ENCODE measurements at places on chromosomes 2 and 18.

- no peak for DNase-seq
Measured at GRCh38 chr2:227153758-227154486, 10.1 kb downstream of the COL4A4 start.

DNA sequence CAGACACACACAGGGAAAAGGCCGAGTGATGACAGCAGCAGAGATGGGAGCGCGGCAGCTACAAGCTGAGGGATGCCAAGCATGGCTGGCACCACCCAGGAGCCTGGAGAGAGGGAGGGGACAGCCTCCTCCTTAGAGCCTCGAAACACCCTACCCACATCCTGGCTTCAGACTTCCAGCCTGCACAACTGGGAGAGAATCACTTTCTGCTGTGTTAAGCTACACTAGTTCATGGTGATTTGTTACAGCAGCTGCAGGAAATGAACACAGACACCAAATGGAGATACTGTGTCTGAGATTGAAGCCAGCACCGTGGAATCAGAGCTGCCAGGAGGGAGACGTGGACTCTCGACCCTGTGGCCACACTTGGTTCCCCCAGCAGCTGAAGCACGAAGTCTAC is 27.5 kb upstream of the FOSL2 start:
- no peak for DNase-seq

GRCh38 chr2:8133363-8133762 is 548.5 kb upstream of the ID2 start:
- no peak for DNase-seq

DNA sequence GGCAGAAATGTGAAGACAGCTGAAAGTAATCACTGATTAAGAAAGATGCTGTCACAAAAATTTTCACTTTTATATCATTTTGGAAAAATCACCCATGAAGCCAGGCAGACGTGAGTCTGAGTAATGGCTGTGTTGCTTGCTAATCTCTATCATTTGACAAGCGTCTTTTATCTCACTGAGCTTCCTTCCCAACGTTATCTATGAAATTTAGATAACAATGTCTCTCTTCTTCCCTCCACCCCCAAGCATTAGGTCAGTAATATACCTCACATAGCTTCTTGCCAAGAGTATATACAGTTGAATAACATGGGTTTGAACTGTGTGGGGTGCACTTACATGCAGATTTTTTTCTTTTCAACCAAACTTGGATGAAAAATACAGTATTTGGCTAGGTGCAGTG is 388.6 kb upstream of the NRXN1 start:
- DNase-seq: no peak

DNA sequence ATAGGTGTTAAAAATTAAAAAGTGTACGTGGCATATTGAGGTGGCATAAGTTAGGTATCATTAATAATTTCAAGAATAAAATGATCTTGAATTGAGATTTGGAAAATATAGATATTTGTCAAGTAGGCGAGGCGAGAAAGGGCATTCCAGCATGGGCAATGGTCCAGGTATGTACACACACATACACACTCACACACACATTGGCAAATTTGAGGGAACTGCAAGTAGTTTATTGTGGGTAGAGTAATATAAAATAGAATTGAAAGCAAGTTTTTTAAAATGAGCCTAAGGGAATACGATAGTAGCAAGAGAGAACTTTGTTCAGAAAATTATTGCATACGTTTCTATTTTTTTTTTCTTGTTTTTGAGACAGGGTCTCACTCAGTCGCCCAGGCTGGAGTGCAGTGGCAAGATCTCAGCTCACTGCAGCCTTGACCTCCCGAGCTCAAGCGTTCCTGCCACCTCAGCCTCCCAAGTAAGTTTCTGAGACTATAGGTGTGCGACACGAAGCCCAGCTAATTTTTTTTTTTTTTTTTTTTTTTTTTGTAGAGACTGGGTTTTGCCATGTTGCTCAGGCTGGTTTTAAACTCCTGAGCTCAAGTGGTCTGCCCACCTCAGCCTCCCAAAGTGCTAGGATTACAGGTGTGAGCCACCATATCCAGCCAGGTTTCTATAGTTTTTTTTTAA is 96.7 kb upstream of the SLC39A10 start:
- no peak for DNase-seq
